H54 (cell line): ENCODE measurements at places on chromosomes 16 and 17.
A peak's percentile ranks its signal among the peaks of the same experiment; 100 is the strongest.

DNA sequence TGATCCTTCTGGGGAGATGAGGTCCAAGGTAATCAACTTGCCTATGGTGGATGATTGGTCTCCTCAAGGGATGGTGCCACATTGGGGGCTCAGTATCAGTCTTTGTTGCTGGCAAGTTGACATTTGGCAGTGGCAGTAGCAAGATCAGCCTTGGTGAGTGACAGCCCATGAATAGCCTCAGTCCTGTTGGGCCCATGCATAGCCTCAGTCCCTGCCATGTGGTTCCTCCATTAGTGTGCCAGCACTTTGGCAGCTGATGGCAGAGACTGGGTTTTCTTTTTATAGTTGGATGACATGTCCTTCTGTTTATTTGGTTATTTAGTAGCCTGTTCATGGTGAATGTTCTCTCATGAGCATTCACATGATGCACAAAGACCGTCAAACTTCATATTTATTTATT, 179.6 kb downstream of the CBLN1 start:
- DNase-seq, result no peak

DNA sequence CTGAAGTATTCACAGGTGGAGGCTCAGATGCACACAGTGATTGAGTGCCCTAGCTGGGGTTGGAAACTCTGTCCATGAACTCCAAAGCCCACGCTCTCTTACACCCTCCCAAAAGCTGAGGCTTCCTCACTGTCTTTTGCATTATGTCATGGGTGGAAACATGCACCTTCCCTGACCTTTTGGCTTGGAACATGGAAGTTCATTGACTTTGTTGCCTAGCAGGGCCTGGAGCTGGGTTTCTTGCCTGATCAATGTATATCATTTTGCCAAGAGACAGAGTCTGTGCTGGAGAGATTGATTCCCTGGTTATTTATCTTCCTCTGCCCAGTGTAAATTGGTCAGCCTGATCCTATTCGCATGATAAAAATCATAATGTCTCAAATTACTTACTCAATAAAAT, 558.4 kb downstream of the MAF start:
- no peak for DNase-seq

- DNase-seq, result no peak
These were observed 383.4 kb downstream of the CDH11 start for GRCh38 chr16:64738321-64738960.

GRCh38 chr16:19907161-19907992, 22.7 kb upstream of the GPRC5B start:
- peak; percentile 73 for DNase-seq

DNA sequence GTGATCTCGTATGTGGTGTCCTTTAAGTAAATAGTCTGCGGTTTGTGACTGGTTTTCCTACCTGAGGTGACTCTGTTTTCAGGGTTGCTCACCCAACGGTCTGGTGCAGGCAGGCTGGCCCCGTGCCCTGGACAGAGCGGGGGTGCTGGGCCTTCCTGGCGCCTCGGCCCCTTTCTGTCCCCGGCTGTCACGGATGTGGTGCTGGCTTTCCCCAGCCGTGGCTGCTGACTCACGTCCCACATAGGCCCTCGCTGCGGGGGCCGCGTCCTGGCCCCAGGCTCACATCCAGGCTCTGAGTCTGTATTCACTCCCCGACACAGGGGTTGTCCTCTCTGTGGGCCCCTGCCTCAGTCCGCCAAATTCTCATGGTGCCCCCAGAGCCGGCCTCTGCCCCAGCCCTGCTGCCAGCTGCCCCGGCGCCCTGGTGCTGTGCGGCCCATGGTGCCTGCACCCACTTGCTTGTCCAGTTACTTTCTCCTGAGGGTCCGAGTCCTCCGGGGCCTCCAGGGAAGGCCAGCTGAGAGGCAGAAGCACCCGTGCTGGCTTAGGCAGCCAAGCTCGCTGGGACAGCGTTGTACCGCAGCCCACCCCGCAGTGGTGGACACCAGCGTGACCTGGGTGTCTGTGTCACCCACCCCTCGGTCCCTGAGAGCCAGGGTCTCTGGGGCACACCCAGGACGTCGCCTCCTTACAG, 5.9 kb downstream of the CHMP6 start:
- peak; percentile 98 for DNase-seq

DNA sequence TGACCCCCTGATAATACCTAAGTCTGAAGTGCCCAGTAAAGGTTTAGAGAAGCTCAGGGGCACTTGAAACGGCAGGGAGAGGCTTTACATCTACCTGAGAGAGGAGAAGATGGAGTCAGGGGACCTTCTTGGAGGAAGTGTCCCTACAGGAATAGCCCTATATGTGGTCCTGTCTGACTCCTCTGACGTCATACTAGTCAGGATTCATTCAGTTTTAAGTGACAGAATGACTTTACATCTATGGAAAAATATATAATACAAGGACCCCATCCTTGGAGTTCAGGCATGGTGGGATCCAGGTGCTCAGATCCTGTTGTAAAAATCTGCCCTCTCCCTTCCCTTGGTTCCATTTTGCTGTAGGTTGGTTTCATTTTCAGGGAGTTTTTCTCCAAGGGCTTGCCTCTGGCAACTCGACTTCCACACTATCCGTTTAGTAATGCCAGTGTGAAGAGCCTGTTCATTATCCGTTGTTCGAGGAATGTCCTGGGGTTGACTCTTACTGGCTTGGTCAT, 205.6 kb downstream of the IRF8 start:
- no peak for DNase-seq

DNA sequence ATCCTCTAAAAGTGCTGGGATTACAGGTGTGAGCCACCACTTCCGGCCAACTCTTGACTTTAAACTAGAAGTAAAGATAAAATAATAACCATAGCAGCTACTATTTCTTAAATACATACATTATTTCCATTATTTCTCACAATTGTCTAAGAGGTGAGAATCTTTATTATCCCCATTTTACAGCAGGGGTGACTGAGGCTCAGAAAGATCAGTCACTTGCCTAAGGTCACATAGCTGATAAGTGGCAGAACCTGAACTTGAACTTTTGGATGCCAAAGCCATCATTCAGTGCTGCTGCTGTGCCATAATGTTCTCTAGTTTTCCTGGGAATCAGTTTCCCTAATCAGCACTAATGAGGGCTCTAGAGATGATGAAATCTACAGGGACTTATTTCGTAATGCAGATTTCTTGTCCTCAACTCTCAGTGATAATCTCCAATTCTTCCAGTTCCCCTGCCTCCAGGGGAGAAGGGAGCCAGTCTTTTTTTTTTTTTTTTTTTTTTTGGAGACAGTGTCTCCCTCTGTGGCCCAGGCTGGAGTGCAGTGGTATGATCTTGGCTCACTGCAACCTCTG, 25.2 kb upstream of the GPRC5B start:
- no peak for DNase-seq

DNA sequence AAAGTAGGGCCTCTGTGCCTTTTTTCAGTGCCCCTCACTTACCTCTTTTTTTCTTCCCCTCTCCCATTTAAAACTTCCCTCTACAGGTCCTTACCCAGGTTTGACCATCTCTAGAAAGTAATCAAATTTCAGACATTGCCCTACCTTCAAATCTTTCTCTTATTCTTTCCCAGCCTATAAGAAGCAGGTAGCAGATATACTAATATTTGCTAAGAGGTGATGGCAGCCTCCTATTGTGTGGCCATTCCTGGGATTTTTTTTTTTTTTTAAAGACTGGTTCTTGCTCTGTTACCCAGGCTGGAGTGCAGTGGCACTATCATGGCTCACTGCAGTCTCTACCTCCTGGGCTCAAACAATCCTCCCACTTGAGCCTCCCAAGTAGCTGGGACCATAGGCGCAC, 111.1 kb upstream of the HAS3 start:
- no peak for DNase-seq

GRCh38 chr16:74472010-74472409, 50.7 kb upstream of the CLEC18B start:
- no peak for DNase-seq

- DNase-seq, result no peak
These were observed 3.4 kb upstream of the CDT1 start for GRCh38 chr16:88800277-88800592.

DNA sequence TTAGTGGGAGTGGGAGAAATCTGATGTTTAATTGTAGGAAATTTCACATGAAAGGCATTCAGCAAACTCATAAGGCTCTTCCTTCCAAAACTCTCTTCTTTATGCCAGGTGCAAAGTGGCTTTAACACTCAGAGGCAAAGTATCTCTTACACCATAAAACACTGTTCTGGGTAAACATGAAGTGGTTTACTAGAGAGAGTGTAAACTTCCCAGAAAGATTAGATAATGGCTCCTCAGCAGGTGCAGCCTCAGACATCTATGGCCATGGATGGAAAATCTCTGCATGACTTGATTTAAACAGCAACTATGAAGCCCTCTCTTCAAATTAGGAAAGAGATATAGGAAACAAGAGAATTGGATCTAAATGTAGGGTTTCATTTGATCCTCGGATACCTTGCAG, 583.1 kb upstream of the SALL1 start:
- DNase-seq, result no peak

GRCh38 chr16:4415538-4416199, 727 bp downstream of the CORO7 start:
- DNase-seq, result no peak

- DNase-seq, result no peak
These were observed 67.1 kb downstream of the TANC2 start for GRCh38 chr17:63033142-63033541.

DNA sequence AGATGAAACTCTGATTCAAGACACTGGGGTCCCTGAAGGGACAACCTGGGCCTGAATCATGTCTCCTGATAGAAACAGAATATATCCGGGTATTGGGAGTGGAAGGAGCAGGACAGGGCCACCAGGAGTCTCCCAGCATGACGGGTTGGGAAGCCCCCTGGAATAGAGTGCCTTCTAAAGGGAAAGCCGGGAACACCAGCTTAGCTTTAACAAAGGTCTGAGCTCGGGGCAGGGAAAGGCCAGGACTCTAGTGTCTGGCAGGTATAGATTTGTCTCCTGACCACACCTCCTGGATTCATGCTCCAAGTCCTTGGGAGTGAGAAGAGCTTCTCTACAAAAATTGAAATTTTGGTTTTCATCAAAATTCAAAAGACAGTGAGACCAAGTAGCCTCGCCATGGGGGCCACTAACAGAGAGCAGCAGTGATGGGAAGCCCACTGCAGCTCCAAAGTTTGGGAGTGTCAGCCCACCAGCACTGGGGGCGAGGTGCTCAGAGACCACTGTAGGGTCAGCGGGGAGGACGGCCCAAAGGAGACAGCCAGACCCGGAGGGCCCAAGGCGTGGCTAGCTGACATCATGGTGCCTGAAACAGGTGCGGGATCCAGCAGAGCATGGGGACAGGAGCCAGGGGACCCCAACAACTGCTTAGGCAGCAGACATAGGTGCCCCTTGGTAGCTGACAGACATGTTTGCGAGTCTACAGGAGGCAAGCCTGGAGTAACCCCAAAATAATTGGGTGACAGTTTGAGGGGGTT, 81.0 kb downstream of the C16orf78 start:
- DNase-seq, result no peak

- no peak for DNase-seq
These were observed 16.6 kb upstream of the ERN1 start for GRCh38 chr17:64146418-64147109.

DNA sequence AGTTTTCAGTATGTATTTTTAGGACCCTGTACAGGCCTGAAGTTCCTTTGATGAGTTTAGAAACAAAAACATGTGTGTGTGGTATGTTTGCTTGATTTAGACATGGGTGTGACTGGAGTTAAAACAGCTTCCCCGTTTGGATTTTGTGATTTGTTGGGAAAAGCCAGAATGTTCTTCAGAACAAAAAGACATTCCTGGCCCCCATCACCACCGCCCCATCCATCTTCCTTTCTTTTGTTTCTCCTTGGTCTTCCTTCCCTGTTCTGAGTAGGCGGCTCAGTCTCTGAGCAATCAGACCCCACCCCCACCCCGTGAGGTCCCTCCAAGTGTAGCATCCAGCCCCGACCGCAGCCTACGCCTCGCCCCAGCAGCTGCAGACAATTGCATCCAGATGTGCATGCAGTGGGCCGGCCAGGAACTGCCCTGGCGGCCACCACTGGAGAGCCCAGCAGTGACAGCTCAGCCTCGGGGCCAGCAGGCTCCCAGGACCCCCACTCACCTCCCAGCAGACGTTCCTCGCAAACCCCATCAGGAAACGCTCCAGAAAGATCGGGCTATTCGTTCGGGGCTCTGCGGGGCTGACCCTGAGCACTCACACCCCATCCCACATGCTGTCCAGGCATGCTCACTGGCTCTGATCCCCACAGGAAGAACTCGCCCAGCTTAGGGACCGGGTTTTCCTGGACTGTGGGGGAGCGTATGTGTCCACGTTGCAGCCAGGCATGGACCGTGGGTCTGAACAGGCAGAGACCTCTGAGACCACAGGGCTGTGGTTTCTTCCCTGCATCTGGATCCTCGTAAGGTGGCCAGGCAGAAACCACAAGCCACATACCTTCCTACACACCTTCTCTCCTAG, 99.8 kb upstream of the CDH5 start:
- no peak for DNase-seq

DNA sequence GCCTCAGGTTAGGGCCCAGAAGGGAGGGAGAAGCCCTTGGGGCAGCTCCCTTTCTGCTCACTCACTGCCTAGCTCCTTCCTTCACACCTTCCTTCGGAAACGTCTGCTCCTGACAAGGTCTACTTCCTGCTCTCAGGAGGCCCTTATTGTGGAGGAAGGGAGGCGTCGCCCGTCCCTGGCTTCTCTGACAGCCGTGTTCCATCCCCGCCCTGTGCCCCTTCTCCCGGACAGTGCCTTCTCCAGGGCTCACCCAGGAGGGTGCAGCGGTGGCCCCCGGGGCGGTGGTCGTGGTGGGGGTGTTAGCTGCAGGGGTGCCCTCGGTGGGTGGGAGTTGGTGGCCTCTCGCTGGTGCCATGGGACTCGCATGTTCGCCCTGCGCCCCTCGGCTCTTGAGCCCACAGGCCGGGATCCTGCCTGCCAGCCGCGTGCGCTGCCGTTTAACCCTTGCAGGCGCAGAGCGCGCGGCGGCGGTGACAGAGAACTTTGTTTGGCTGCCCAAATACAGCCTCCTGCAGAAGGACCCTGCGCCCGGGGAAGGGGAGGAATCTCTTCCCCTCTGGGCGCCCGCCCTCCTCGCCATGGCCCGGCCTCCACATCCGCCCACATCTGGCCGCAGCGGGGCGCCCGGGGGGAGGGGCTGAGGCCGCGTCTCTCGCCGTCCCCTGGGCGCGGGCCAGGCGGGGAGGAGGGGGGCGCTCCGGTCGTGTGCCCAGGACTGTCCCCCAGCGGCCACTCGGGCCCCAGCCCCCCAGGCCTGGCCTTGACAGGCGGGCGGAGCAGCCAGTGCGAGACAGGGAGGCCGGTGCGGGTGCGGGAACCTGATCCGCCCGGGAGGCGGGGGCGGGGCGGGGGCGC, 231.9 kb downstream of the SEC14L1 start:
- DNase-seq, result no peak

DNA sequence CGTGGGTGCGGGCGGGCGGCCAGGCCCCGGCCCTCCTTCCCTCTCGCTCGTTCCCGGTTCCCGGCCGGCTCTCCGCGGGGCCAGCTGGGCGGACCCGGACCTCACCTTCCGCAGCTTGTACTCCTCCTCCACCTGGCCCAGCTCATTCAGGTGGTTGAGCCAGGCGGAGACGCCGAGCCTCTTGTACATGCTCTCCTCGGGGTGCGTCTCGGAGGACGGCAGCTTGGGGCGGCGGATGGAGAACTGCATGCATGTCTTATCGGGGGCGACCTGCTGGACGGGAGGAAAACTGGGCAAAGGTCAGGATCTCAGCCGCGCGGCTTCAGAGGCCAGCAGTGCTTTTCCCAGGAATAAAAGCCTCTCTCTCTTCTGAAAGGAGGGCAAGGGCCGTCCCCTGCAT, 85.4 kb downstream of the TBC1D16 start:
- no peak for DNase-seq

- DNase-seq, result no peak
These were observed 7.7 kb downstream of the NDUFAF8 start for GRCh38 chr17:81246679-81247338.
